ENCODE measurements at places on chromosomes 2 and 18.

DNA sequence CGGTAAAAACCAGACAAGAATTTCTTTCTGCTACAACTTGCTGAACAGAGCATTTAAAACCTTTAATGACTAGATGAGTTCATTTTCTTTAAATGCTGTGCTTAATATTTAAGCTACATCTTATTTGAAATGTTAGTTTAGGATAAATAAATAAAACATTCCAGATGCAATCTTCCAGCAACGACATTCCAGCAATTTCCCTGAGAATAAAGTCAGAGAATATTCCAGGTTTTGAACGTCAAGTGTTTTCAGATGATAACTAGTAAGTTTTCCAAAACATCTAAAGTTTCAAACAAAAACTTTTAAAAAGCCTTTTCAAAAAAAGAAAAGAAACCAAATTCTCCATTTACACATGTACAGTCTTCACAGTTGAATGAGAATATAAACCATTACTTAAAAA lies 104.8 kb downstream of the PPP1R1C start:
- no peak for DNase-seq

GRCh38 chr2:171056307-171056706 lies 104.4 kb downstream of the TLK1 start:
- no peak for DNase-seq

- DNase-seq, result no peak
Observed at GRCh38 chr2:109331896-109332848, 203.2 kb downstream of the SH3RF3 start.

DNA sequence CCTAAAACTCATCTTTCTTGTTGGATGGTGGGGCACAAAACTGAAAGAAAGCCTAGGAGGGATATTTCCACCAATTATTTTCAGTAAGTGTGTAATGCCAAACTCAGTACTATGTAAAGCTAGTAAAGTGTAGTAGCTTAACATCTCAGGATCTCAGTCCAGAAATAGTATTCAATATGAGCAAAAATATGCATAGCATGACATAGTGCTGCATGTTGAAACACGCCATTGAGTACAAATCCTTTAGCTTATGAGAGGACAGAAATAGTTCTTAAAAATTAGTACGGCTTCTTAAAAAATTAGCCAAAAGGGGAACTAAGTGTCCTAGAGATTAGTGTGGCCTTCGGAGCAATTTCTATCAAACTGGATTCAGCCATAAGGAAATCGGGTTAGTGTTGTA lies 21.7 kb upstream of the ATL2 start:
- no peak for DNase-seq

GRCh38 chr2:15935189-15935588 lies 5.2 kb upstream of the MYCN start:
- DNase-seq, result no peak

GRCh38 chr2:127568128-127568527 lies 32.6 kb downstream of the MYO7B start:
- DNase-seq, result no peak

- DNase-seq, result no peak
Observed at GRCh38 chr2:27186613-27187345, 25.1 kb upstream of the ATRAID start.

- no peak for DNase-seq
Observed at GRCh38 chr18:9539283-9539682, 64.0 kb downstream of the RALBP1 start.

GRCh38 chr18:67840379-67840778 lies 323.9 kb upstream of the DSEL start:
- DNase-seq, result no peak

DNA sequence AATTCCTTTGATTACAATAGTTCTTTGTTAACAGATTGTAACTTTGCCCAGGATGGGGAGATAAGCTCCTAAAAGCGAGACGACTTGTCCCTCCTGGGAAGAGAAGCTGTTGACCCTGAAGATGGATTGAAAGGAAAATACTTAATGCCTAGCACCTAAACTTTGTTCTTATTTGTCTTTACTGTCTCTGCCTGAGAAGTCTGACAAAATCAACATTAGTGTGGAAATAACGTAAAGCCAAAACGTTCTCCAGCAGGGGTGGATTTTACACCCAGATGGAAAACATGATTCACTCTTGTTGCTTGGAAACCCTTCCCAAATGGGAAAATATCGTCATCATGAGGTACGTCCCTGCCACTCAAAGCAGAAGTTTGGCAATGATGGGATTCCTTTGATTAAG lies 450.1 kb downstream of the SLC4A3 start:
- no peak for DNase-seq

GRCh38 chr2:200025717-200026116 lies 70.3 kb downstream of the MAIP1 start:
- DNase-seq, result no peak

DNA sequence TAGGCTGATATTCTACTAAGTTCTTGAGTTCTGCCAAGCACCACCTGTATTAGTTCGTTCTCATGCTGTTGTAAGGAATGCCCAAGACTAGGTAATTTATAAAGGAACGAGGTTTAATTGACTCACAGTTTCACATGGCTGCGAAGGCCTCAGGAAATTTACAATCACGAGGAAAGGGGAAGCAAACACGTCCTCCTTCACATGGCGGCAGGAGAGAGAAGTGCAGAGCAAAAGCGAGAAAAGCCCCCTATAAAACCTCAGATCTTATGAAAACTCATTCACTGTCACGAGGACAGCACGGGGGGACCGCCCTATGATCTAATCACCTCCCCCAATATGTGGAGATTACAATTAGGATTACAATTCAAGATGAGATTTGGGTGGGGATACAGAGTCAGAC lies 47.7 kb upstream of the YWHAQ start:
- DNase-seq, result no peak

DNA sequence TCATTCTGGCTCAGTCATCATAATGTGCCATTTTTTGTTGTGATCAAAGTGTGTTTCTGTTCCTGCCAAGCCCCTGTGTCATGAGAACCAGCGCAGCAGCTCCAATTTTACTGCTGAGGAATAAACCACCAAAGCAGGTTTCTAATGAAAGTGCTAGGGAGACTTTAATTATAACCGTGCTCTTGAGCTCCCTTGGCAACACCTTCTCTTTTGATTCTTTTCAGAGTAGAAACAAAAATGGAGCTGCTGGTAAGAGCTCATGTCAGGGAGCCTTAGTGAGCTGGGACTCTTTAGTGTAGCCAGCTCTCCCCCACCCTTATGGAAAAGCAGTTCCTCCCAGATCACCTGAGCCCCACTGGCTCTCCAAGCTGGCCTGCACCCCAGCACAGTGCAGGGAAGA lies 74.3 kb downstream of the LYPD1 start:
- no peak for DNase-seq

- DNase-seq, result no peak
Observed at GRCh38 chr18:74742573-74743243, 145.0 kb downstream of the ZNF407 start.

DNA sequence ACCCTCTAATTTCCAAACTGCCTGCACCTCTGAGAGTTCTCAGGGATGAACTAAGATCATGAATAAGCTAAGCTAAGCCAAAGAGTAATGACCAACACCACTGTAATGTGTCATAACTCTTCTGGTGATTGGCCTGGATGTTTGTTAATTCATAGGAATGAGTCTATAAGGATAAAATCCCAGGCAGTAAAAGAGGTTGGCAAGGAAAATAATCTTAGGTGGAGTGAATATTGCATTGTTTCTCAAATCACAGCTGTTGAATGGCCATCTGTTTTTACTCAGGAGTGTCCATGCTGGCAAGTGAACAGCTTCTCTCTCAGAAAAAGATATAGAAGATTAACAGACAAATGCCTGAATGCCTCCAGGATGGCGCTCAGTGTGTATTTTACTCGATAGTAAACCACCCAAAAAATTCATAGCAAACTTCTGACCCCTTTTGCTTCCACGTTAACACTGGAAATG lies 60.8 kb upstream of the GLS start:
- no peak for DNase-seq

DNA sequence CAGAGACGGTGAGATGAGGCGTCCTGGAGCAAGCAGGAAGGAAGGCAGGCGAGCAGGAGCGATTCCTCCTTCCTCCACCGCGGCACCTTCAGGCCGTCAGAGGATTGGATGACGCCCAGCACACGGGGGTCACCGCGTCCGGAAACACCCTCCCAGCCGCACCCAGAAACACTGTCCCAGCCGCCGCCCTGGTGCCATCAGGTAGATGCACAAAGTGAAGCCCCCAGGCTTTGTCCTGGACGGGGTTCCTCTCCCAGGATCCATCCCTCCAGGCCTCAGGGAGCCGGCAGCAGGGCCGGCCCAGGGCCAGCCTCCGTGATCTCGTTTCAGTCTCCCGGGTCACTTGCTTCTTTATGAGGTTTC lies 31.5 kb downstream of the RTP5 start:
- no peak for DNase-seq

GRCh38 chr18:13546638-13547037 lies 179.7 kb downstream of the FAM210A start:
- no peak for DNase-seq

DNA sequence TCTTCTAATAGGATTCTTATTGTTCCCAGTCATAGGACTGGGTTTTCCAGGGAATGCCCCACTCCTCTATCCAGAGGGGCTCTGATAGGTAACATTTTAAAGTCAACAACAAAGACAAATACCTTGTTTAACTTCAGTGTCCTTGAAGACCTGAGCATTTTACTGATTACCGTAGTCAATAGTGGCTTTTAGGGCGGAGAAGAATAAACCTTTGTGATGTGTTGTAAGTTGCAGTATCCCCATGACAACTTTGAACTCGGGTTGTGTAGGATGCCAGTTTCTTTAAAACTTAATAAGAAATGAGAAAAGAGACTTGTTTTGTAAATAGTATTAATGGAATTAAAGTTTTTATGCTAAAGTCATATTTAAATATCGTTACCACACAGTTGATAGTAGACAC lies 6.0 kb downstream of the GATA6 start:
- no peak for DNase-seq

GRCh38 chr18:36534154-36534688 lies 236.7 kb downstream of the FHOD3 start:
- no peak for DNase-seq

GRCh38 chr18:74172697-74173433 lies 24.5 kb downstream of the TIMM21 start:
- DNase-seq, result no peak

- no peak for DNase-seq
Observed at GRCh38 chr18:74370115-74370514, 54.5 kb downstream of the C18orf63 start.

DNA sequence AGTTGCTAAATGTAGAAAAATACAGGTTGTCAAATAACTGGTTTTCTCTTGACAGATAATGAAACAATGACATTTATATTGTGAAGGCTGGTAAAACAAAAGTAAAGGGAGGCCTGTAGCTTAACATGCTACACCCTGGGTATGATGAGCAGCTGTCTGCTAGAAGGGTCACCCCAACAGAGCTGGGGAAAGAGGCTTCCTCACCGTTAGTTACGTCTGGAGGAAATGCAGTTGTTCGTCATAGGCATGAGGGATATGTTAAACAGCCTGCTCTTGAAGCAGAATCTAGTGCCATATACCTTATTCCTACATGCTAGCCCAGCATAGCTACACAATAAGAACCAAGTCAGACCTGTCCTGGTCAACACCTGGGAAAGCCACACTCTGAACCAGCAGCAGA lies 49.9 kb downstream of the LPIN2 start:
- no peak for DNase-seq

DNA sequence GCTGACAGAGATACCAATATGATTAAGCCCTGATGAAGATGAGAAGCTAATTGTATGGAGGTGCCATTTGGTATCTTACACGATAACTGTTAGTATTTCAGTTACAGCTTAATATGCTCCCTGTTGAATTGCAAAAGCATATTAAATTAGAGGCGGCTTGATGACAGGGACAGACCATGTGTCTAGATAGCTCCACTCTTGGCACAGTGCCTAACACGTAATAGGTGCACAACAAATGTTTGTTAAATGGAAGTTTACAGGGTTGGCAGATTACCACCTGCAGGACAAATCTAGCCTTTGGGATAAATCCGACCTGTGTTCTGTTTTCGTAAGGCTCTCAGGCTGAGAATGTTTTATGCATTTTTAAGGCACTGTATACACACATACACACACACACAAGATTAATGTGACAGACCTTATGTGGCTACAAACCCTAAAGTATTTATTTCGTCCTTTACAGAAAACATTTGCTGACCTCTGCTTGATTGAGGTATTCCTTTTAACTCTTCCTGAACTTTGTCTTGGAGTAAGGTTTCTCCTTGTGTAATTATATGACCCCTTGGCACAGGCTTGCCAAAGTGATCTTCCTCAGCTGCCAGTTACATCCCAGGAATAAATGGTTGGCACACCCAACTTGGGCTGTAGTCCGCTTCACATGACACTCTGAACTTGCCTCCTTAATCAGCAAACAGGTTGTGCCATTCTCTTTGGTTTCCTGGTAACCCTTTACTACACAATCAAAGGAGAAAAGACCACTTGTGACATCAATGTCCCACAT lies 348.9 kb downstream of the HRH4 start:
- no peak for DNase-seq

DNA sequence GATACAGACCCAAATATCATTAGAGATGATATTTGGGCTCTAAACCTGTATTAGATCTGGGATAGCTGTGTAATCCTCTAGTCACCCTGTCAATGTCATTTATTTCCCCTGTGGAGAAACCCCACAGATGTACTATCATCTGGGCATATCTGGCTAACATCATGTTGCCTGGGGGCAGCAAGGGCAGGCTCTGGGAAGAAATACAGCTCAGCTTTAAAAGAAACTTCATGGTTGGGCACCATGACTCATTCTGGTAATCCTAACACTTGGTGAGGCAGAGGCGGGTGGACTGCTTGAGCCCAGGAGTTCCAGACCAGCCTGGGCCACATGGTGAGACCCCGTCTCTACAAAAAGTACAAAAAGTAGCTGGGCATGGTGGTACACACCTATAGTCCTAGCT lies 282.5 kb downstream of the SLC8A1 start:
- no peak for DNase-seq
